ENCODE measurements at places on chromosomes 1 and 21.

GRCh38 chr1:97929874-97930851, 9.3 kb upstream of the DPYD start:
- no peak for DNase-seq

GRCh38 chr1:33265780-33266605, 9.7 kb downstream of the ZNF362 start:
- no peak for DNase-seq

GRCh38 chr1:241881440-241881839, 33.4 kb downstream of the EXO1 start:
- no peak for DNase-seq

DNA sequence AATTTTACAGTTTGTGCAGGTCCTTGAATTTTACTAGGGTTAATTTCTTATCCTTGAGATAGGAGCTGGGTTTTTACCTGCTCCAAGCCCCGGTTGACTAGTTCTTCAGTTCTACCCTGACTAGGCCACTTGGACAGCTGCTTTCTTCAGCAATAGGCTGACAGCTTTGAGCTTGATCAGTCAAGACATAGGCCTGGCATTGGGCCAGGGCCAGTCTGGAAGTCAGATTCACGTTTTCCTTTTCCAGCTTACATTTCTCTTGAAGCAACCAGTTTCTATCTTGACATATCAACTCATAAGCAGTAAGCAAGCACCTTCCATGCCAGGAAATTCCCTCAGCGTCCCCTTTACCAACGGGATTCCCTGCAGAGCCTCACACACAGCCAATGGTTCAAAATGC, 63.7 kb upstream of the AJAP1 start:
- no peak for DNase-seq

GRCh38 chr1:81305997-81306452, 494.7 kb upstream of the ADGRL2 start:
- peak; percentile 66 for DNase-seq

DNA sequence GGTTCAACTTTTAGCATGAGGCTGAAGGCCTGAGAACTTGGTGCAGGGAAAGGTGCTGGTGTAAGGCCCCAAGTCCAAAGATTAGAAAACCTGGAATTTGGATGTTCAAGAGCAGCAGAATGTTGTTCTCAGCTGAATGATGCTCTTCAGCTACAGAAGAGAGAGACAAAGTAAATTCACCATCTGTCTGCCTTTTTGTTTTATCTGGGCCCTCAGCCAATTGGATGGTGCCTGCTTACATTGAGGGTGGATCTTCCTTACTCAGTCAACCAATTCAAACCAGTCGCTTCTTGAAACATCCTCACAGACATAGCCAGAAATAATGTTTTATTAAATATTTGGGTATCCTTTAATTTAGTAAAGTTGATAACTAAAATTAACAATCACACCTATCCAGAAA, 748.2 kb upstream of the ADAMTS5 start:
- no peak for DNase-seq
